ENCODE measurements at places on chromosomes 11 and 22. TPM values are rescaled to one million over a fixed set of nuclear protein-coding genes. Genes with fewer than 3 reads are reported as not detected.

Gene UVRAG
- 21.1 TPM for total RNA-seq

Gene ANGPTL5
- not detected for total RNA-seq

Gene SOX6
- total RNA-seq: not detected

Gene USP2
- total RNA-seq: 0.55 TPM

GRCh38 chr11:63906585-63906984, 10.4 kb downstream of the RCOR2 start:
- no peaks in the 10 kb centered on the region for H3K27me3 ChIP-seq
- peaks cover 44% of the 10 kb centered on the region for H3K36me3 ChIP-seq
- H3K27ac ChIP-seq: peak overlapping the region; percentile 30
- peaks cover 3% of the 10 kb centered on the region for H3K4me1 ChIP-seq
- peak; percentile 62 for DNase-seq

DNA sequence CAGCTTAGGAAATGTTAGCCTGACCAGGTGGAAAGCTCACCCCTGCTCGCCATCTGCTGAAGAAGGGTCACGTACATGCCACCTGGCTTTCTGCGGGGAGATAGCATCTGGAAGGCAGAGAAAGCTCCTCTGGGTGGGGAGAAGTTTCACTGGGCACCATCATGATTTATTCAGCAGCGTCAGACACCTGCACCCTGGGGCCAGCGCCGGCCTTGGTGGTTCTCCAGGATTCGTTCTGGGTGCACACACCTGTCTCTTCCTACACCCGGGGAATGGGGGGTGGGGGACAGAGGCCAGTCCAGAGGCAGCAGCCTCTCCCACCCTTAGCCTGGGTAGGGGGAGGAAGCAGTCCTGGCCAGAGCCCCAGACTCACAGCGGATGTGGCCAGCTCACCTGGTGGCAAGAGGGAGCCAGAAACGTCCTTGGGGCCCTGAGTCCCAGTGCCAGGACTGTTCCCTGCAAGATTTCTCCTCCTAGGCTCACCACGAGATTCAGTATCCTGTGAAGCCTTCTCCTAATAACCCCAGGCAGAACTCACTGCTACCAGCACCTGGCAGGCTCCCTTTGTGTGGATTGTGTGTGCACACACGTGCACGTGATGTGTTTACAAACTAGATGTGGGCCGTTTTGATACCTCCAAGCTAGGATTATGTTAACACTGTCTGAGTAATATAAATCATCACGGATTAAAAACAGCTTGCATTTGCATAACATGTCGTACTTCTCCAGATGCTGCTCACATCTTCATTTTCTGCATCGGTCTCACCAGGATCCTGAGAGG, 17.3 kb upstream of the RASD2 start:
- H3K27ac ChIP-seq: no peak overlapping the region
- no peaks in the 10 kb centered on the region for H3K36me3 ChIP-seq
- H3K27me3 ChIP-seq: peaks cover 17% of the 10 kb centered on the region
- no peak for DNase-seq
- no peaks in the 10 kb centered on the region for H3K4me1 ChIP-seq

- H3K36me3 ChIP-seq: peaks cover 13% of the 10 kb centered on the region
- DNase-seq: no peak
- H3K4me1 ChIP-seq: peaks cover 4% of the 10 kb centered on the region
- no peak overlapping the region for H3K27ac ChIP-seq
Measured at GRCh38 chr11:36270701-36271100, 18.5 kb downstream of the COMMD9 start.

DNA sequence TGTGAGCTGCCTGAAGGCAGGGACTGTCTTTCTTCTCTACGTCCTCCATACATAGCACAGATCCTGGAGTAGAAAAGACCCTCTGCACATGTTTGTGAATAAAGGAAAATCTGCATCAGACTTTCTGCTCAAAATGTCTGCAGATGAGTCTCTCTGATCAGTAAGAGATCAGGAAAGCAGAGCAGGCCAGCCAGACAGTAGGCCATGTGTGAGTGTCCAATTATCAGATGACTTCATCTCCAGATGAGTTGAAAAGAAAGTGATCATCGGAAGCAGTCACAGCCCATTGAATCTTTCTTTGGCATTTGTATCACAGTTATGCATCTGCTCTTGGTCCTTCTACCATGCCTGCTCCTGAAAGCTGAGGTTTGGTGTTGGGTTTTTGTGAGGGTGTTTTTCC, 298.7 kb upstream of the NCAM1 start:
- peaks cover 6% of the 10 kb centered on the region for H3K27me3 ChIP-seq
- H3K4me1 ChIP-seq: no peaks in the 10 kb centered on the region
- H3K27ac ChIP-seq: no peak overlapping the region

DNA sequence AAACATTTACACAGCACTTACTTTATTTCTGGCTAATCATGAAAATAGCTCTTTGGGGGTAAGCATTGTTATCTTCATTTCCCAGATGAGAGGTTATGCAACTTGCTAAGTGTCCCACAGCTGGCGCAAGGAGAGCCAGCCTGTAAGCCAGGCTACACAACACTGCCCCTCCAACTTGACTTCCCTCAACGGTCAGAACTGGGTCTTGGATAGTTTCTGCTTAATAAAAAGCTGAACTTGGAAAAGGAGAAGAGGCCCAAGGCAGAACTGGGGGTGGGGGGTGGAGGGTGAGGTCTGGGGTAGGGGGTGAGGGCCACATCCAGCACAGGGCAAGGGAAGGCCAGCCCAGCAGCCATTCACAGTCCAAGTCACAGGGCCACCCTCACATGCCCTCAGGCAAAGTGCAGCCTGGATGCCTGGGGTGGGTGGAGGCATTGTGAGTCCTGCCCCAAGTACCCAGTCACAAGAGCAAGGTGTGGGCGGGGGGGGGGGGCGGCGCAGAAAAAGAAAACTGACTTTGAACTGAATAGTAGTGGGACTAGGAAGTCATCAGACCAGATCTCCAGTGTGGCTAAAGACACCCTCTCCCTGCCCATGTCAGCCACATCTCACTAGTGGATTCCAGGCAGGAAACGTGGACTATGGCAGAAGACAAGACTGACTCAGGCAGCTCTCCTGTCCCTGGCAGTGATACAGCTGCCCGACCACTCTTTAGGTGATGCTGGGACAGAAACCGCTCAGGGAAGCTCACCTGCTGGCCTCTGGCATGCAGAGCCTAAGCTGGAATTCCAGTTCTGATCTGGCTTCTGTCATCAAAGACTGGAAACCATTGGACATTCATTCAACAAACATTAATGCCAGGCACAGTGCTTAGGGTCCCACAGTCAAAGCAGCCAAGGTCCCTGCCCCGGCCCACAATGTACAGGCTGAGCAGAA, 52.4 kb downstream of the PACSIN2 start:
- H3K27ac ChIP-seq: no peak overlapping the region
- no peak overlapping the region for H3K4me3 ChIP-seq
- peaks cover 3% of the 10 kb centered on the region for H3K36me3 ChIP-seq
- no peaks in the 10 kb centered on the region for H3K27me3 ChIP-seq

DNA sequence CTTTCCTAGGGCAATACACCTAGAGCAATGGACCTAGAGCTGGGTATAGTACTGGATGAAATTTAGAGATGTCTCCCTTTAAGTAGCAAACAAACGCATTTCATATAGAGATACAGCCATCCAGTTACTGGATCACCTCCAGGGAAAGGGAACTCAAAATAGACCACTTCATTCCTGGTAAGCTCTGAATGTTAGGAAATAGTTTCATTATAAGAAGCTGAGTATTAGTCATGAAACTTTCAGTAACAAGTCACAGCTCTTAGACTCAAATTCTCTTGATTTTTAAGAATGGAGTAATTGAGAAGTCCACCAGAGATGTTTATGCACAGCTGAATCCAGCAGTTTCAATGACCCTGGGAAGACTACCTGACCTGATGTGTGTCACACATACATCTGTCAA, 221.9 kb downstream of the FAM76B start:
- no peak for DNase-seq
- no peak overlapping the region for H3K4me3 ChIP-seq
- H3K4me1 ChIP-seq: peaks cover 7% of the 10 kb centered on the region
- peaks cover 7% of the 10 kb centered on the region for H3K36me3 ChIP-seq
- H3K27ac ChIP-seq: no peak overlapping the region

DNA sequence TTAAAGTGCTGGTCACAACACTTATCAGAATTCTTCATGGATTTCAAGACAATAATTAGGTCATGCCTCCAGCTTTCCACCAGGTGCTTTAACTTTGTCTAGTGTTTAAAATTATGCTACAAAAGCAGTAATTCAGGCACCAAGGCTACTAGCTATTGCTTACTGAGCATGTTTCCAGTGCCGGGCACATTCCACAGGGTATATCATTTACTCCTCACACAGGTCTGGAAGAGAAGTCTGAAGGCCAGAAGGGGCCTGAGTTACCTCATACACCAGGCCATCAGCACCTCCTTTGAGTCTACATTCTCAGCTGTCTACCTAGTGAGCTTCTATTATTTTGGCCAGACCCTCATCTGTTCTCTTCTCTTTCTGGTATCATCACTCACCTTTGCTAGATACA, 41.7 kb upstream of the LMO2 start:
- peaks cover 2% of the 10 kb centered on the region for H3K4me1 ChIP-seq
- no peak overlapping the region for H3K4me3 ChIP-seq
- no peak for DNase-seq

GRCh38 chr22:47566491-47566890, 804.0 kb downstream of the TBC1D22A start:
- H3K27me3 ChIP-seq: no peaks in the 10 kb centered on the region
- no peak for DNase-seq
- no peak overlapping the region for H3K4me3 ChIP-seq
- no peak overlapping the region for H3K27ac ChIP-seq
- H3K4me1 ChIP-seq: no peaks in the 10 kb centered on the region

- H3K4me1 ChIP-seq: peaks cover 43% of the 10 kb centered on the region
- H3K27ac ChIP-seq: peak overlapping the region; percentile 98
- H3K27me3 ChIP-seq: no peaks in the 10 kb centered on the region
- H3K4me3 ChIP-seq: peak overlapping the region; percentile 84
Measured at GRCh38 chr11:43359422-43359818, 700 bp downstream of the TTC17 start.
